ENCODE measurements at places on chromosomes 6 and 20.

DNA sequence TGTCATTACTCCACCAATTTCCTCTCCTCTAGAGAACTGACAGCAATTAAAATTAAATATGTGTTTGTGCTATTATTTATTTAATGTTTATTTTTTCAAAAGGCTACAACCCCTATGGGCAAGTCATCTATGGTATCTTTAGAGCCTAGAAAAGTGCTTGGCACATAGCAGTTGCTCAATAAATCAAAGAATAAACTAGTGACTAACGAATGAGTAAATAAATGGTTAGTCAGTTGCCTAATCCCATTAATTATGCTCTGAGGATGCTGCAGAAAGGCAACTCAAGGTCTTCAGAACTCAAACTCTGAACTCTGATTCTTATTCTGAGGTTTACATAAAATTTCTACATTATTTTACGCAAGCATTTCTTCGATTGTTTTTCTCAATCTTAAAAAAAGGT is 193.0 kb upstream of the TSHZ2 start:
- no peak for DNase-seq

- no peak for DNase-seq
These were observed 25.9 kb upstream of the PTCHD4 start for GRCh38 chr6:48136856-48137255.

DNA sequence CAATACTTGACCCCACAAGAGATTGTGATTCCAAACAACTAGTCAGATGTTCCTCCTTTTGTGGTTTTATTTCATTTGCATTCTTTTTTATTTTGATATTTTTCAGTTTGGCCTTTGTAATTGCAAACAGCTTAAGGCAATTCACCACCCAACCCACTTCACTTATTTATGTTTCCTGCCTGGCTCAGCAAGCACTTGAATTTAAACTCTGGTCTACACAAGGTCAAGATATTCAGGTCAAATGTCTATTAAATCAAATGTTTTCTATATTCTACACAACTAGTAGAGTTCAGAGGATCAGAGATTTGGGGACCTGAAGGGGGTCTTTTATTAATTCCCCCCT is 100.1 kb downstream of the SGK1 start:
- DNase-seq, result no peak

GRCh38 chr6:166958926-166959861 is 2.8 kb upstream of the RNASET2 start:
- DNase-seq, result no peak

GRCh38 chr6:148423133-148423532 is 80.5 kb downstream of the SASH1 start:
- DNase-seq, result no peak

DNA sequence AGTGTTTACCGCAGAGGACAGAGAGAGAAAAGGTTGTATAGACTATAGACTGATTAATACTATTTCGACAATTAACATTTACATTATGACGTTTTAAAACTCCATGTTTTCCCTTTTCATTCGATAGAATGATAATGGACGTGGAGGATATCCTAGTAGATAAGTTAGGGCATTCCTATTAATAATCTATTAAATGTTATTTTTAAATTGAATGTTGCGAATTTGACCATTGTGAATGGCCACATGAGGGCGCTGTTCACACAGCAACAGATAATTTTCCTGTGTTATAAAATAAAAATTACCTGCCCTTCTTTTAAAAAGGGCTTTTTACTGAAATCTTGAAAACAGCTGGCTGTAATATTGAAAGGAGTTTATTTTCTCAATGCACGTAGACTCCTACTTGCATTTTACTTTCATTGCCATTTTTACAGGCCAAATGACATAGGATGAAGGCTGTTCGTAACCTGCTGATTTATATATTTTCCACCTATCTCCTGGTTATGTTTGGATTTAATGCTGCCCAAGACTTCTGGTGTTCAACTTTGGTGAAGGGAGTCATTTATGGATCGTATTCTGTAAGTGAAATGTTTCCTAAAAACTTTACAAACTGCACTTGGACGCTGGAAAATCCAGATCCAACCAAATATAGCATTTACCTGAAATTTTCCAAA is 3.3 kb downstream of the ADGRB3 start:
- DNase-seq, result peak; percentile 56

DNA sequence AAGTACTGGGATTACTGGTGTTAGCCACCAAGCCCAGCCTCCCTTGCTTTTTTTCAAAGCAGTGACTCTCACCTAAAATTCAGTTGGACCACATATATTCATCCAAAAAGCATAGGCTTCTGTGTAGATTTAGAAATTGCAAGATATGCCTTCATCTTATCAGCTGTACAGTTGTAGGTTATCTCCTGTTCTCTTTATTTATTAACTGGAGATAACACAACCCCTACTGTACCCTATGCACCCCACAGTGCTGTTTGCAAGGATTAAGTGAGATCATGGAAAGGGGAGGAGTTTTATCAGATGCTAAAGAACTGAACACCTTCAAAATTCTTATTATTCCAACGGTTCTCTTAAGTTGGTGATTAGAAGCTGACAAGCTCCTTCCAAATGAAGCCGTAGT is 164.4 kb upstream of the JARID2 start:
- DNase-seq, result no peak

- no peak for DNase-seq
These were observed 7.9 kb downstream of the TAAR1 start for GRCh38 chr6:132651062-132651461.

All from HAP-1 (cell line).